CD4-positive, alpha-beta T cell treated with Interleukin-2 at 100 ng/mL for 4 hours (primary cell): ENCODE measurements at places on chromosomes 16 and 17.
A peak's percentile ranks its signal among the peaks of the same experiment; 100 is the strongest.

- no peak for DNase-seq
These were observed 9.7 kb downstream of the TMC6 start for GRCh38 chr17:78118801-78119241.

DNA sequence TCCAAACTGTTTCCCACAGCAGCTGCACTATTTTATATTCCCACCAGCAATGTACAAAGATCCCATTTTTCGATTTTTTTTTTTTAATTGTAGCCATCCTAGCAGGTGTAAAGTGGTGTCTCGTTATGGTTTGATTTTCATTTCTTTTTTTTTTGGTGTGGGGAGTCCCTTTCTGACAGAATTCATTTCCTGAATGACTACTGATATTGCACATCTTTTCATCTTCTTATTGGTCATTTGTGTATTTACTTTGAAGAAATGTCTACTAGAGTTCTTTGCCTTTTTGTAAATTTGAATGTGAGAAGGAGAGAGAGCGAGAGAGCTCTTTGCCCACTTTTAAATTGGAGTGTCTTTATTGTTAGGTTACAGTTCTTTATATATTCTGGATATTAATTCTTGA is 14.0 kb downstream of the CYB5B start:
- no peak for DNase-seq

DNA sequence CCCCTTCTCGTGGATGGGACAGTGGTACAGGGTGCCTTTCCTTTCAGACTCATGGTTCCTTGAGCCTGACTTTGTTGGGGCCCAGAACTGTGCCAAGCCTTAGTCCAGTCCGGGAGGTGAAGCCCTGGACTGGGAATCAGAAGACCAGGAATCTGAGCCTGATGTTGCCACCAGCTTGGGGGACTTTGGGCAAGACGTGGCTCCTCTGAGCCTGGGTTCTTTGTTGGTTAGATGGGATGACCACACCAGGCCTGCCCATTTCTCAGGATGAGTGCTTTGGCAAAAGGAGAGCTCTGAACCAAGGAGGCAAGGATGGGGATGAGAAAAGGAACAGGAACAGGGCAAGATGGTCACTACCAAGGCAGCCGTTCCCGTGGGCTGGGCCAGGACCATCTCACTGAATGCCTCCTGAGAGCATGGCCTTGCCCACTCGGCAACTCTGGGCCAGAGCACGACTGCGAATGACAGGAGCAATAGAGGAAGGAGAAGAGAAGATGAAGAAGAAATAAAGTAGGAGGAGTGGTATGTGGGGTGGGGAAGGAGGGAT is 32.5 kb downstream of the PITPNM3 start:
- DNase-seq: no peak

GRCh38 chr16:56700631-56701030 is 18.4 kb downstream of the MT1X start:
- no peak for DNase-seq

- DNase-seq: no peak
These were observed 33.6 kb upstream of the MED9 start for GRCh38 chr17:17443173-17443572.

DNA sequence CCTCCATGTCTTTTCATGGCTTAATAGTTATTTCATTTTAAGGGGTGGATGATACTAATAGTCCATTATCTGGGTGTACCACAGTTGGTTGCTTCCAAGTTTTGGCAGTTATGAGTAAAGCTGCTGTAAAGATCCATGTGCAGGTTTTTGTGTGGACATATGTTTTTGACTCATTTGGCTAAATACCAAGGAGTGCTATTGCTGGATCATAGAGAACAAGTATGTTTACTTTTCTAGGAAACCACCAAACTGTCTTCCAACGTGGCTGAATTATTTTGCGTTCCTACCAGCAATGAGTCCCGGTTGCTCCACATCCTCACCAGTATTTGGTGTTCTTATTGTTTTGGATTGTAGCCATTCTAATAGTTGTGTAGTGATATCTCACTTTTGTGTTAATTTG is 181.9 kb downstream of the SPECC1 start:
- DNase-seq: no peak

DNA sequence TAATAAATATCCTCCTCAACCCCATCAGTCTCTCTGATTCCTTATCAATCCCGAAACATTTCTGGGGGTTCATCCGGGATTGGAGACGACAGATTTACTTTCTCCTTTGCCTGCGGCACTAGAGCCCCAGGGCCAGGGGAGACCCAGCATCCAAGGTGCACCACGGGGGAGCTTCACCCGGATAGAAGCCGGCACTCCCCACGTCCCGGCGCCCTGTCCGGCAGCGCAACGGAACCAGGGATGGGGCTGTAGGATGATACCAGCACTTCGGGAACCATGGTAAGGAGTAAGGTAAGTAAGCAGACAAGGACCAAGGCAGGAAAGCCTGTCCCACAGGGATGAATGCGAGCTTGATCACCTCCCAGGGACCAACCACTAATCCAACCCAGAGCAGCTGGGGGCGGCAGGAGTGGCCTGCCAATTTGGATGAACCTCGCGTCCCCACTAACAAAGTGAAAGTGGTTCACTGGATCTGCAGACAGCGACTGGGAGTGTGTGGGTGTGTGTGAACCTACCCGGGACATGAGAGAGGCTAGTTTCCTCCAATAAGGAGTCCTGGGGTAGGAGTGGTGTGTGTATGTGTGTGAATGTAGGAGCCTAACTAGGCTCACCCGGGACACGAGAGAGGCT is 11.9 kb downstream of the POLR3K start:
- no peak for DNase-seq

DNA sequence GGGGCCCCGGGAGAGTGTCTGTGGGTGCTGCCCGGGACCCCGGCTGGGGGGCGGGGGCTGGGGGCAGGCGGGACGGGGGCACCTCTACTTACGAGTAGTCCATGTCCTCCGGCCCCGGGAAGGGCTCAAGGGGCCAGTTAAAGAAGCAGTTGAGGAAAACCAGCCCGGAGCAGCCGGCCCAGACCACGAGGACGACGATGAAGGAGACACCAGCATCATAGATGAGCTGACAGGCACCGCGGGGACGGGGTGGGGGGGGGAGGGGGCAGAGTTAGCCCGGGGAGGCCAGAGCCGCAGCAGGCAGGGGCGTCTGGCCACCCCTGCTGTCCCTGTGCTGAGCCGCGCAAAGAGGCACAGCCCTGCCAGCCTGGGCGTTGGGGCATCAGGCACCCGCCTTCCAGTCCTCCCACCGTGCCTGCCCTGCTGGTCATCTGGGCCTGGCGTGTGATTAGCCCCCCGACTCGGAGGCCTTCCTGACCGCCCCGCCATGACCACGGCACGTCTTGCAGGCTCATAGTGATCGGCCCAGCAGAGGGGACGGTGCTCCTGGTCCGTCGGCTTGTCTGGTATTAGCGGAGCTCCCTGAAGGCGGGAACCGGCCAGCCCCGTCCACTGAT is 29.0 kb upstream of the PITPNA start:
- DNase-seq: no peak

- DNase-seq: no peak
These were observed 4.1 kb downstream of the ORC6 start for GRCh38 chr16:46693598-46693997.

DNA sequence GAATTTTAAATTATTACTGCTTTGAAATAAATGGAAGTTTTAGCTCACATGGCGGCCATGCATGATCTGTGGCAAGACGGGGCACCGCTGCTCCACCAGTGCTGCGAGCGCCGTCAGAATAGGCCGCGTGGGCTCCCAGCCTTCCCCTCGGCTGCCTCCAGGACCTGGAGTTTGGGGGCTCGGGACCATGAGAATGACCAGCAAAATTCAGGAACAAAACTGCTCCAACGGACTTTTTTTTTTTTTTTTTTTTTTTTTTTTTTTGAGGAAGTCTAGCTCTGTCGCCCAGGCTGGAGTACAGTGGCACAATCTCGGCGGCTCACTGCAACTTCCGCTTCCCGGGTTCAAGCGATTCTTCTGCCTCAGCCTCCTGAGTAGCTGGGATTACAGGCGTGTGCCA is 38.3 kb upstream of the AKAP1 start:
- DNase-seq: no peak

DNA sequence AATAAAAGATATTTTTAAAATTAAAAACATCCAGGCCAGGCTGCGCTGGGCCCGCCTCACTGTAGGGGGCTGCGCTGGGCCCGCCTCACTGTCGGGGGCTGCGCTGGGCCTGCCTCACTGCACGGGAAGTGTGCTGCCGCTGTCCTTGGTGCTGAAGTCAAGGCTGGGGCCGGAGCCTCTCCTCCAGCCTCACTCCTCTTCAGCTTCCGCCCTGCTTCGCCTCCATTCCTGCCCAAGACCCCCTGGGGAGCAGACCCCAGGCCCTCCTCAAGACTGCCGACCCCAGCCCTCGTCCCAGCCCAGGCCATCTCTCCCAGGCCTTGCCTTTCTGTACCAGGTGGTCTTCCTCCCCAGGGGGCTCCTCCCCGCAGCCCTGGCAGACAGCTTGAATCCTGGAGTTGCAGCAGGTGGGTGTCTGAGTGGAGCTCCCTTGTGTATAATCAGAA is 26.2 kb downstream of the ENDOV start:
- DNase-seq: peak; percentile 41

GRCh38 chr16:69094501-69094900 is 11.0 kb upstream of the HAS3 start:
- DNase-seq: no peak

- no peak for DNase-seq
These were observed 444.9 kb downstream of the SOX9 start for GRCh38 chr17:72565758-72566157.

DNA sequence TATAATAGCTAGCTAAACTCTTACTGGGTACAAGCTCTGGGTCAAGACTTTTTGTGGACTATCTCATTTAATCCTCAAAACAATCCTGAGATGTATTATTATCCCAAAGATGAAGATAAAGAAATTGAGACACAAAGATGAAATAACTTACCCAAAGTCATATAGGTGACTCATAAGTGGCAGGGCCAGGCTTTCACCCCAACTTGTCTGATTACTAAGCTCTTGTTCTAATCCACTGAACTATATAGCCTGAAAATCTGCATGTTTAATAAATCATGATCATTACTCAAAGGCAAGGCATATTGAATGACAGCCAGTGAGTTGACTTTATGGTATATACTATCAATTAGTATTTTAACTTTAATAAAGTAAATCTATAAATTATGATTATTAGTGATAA is 77.4 kb downstream of the SKAP1 start:
- DNase-seq: peak; percentile 31

DNA sequence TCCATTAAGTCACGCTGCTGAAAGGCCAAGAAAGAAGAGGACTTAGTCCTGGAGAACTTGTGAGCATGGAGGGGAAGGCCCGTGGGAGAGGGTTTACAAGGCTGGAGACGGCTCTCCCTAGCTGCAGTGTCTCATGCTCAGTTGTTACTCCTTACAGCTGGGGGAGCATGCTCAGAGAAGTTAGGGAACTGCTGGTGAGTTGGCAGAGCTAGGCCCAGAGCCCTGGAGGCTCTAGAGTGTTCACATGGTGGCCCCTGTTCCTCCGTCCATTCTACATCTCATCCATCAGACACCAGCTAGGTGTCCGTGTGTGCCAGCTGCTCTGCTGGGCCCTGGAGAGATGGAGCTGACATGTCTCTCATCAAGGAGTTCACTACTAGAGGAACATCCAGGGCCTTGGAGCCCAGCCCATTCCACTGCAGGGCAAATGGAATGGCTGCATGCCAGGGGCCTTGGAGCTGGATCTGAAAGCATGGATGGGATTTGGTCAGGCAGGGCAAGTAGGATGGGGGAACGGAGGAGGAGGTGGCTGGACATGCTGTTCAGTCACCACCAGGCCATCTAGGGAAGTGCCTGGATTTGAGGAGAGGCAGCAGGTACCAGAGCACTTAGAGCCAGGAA is 6.3 kb downstream of the XYLT2 start:
- no peak for DNase-seq

GRCh38 chr16:85862476-85863383 is 36.2 kb upstream of the IRF8 start:
- DNase-seq: no peak

DNA sequence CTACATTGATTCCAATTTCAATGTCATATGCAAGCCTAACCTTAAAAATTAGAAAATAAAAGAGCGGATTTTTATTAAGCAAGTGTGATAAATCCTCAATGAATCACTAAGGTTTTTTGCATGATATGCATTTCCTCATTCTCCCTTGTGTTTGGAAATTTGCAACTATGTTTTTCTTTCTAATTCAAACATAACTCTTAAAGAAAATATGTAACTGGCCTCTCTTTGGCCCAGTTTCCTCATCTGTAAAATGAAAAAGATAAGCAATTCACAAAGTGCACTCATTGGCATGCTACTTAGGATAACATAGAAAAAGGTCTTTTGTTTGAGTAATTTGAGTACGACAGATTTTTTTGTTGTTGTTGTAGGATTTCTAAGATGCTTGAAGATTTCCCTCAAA is 295.5 kb downstream of the CDH11 start:
- no peak for DNase-seq

DNA sequence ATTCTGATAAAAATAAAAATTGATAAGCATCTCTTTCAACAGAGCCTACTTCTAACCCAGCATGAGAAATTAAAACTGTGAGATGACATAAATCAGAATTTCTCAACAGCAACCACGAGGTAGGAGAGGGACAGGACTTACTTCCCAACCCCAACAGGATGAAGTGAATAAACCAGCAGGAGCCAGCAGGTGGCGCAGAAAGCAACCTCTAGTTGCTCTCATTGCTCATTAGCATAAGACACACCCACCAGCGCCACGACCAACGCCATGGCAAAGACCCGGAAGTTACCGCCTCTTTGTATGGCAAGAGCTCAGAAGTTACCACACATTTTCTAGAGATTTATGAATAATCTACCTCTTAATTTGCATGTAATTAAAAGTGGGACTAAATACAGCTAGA is 189.4 kb upstream of the CDH8 start:
- DNase-seq: no peak

GRCh38 chr16:23855010-23855409 is 19.2 kb downstream of the PRKCB start:
- no peak for DNase-seq

GRCh38 chr16:17476414-17477259 is 5.9 kb upstream of the XYLT1 start:
- DNase-seq: peak; percentile 54

DNA sequence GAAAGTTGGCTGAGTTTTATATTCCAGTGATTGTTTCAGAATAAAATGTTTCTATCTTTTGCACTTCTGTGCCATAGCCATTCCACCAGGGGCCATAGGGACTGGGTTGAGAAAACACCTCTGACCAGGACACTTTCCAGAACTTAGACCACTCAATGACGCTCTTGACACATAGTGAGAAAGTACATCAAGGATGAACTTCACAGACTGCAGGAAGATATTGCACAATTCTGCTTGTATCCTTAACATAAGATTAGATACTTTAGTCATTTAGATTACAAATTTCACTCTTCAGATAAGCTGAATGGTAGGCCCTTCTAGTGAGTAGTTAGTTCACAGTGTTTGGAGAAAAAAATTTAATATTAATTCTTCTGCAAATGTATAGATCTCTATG is 13.0 kb upstream of the MPHOSPH6 start:
- no peak for DNase-seq

DNA sequence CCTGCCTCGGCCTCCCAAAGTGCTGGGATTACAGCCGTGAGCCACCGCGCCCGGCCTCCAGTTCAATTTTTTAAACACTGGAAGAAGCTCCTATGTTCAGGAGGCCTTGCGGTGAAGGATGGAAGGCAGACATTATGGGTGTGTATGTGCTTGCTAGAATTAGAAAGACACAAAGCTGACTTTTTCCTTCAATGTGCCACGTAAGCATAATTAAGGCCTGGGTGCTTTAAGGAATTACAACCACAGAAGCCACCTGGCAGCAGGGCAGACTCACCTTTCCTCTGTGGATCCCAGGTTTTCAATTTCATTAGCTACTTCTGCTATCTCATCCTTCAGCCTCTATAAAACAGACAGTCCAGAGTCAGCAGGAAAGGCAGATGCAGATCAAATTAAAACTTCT is 74.2 kb downstream of the CYTH1 start:
- DNase-seq: no peak

- no peak for DNase-seq
These were observed 2.7 kb upstream of the ETV4 start for GRCh38 chr17:43548689-43549379.
